ENCODE measurements at places on chromosomes 6 and 20. TPM values are rescaled to one million over a fixed set of nuclear protein-coding genes. Genes with fewer than 3 reads are reported as not detected.

The HLA-G gene
- total RNA-seq = not detected

The RAD21L1 gene
- not detected for total RNA-seq

The EYS gene
- total RNA-seq = 0.41 TPM

The CCN6 gene
- not detected for total RNA-seq

The HFE gene
- total RNA-seq = 6.7 TPM

The SH3BGRL2 gene
- total RNA-seq = 54.7 TPM

The IPCEF1 gene
- 0.37 TPM for total RNA-seq

DNA sequence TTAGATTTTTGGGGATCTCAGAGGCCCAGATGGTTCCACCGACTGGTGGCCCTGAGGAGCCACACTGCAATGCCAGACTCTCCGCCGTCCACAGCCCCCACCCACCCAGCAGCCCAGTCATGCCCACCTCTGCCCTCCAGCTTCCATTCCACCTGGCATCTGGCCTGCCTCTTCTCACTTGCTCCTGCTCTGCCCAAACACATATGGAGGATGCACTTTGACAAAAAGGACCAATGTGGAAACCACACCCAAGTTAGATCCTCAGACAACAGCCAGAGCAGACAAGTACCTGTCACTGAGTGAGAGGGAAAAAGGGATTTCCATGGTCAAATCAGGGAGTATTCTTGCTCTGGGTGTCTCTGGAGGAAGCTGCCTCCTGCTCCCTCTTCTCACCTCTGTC is 120.6 kb upstream of the NXT1 start:
- DNase-seq = no peak
- H3K27ac ChIP-seq = no peak overlapping the region
- H3K27me3 ChIP-seq = no peaks in the 10 kb centered on the region
- H3K4me1 ChIP-seq = no peaks in the 10 kb centered on the region

DNA sequence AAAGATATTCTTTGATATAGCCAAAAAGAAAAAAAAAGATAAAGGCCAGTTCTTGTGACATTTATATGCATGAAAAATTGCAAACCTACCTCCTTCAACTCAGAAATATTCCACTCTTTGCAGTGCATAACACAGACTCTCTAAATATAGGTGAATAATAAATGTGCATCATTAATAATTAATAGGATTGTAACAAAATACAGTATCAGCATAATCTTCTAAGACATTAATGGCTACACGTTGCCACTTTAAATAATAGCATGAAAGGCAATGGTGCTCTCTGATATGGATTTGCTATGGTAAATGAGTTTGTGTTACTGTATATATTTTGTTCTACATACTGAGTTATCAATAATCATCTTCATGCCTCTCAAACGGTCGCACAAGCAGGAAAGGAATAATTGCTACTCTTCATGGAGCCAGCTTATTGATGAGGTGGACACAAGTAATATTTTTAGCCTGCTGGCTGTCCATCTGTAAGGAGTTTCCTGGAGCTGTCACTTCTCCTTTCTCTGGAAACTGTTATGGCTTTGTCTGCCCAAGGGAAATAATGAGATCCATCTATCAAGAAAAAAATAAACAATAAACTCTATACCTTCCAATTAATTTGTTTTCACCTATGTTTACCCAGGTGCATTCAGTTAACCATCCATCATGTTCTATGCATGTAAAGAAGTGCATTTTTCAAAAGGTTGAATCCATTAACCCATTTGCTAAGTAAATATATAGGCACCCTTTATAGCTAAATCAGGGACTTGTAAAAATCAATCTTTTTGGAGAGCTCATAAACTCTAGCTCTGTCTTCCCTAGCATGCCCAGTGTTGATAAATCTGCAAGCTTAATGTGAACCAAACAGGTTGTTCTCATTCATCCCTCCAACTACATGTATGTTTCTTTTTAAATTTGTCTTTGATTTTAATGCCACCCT is 253.0 kb downstream of the NKAIN2 start:
- no peak for DNase-seq
- no peak overlapping the region for H3K4me3 ChIP-seq
- no peaks in the 10 kb centered on the region for H3K27me3 ChIP-seq
- no peaks in the 10 kb centered on the region for H3K36me3 ChIP-seq
- H3K27ac ChIP-seq = no peak overlapping the region

- no peak for DNase-seq
- no peaks in the 10 kb centered on the region for H3K36me3 ChIP-seq
- H3K27me3 ChIP-seq = no peaks in the 10 kb centered on the region
- H3K27ac ChIP-seq = no peak overlapping the region
These were observed 361.3 kb downstream of the CD109 start for GRCh38 chr6:74057326-74057725.

DNA sequence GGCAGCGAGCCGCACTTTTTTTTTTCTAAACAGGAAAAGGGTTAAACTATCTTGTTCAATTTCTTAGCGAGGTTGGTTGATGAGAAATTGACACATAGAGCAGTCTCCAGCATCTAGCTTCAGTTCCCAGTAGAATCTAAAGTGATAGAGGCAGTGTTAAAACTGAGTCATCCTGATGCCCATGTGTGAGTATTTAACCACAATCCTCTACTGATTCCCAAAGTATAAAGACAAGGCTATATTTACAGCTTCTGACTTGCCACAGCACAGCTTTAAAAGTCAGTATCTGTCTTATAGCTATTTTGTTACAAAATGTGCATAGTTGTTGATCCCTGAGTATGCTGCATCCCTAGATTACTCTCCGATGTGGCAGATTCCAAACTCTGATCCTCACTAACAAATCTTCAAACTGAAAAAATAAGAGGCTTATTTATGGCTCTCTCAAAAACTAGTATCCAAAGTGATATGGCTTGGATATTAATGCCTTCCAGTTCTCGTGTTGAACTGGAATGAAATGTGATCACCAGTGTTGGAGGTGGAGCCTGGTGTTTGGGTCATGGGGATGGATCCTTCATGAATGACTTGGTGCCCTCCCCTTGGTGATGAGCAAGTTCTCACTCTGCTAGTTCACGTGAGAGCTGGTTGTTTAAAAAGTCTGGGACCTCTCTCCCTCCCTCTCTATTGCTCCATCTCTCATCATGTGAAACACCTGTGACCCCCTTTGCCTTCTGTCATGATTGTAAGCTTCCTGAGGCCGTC is 13.1 kb upstream of the POPDC3 start:
- H3K4me1 ChIP-seq = no peaks in the 10 kb centered on the region
- no peak for DNase-seq
- H3K27ac ChIP-seq = no peak overlapping the region
- no peaks in the 10 kb centered on the region for H3K36me3 ChIP-seq
- no peaks in the 10 kb centered on the region for H3K27me3 ChIP-seq

- no peaks in the 10 kb centered on the region for H3K4me1 ChIP-seq
- H3K4me3 ChIP-seq = no peak overlapping the region
- H3K36me3 ChIP-seq = no peaks in the 10 kb centered on the region
- no peak for DNase-seq
These were observed 49.7 kb upstream of the BTN3A2 start for GRCh38 chr6:26315274-26315673.

- H3K4me3 ChIP-seq = no peak overlapping the region
- DNase-seq = no peak
- H3K27me3 ChIP-seq = no peaks in the 10 kb centered on the region
- H3K36me3 ChIP-seq = peaks cover 9% of the 10 kb centered on the region
- peaks cover 34% of the 10 kb centered on the region for H3K4me1 ChIP-seq
- H3K27ac ChIP-seq = no peak overlapping the region
These were observed 4.0 kb upstream of the DHX16 start for GRCh38 chr6:30676660-30677285.

DNA sequence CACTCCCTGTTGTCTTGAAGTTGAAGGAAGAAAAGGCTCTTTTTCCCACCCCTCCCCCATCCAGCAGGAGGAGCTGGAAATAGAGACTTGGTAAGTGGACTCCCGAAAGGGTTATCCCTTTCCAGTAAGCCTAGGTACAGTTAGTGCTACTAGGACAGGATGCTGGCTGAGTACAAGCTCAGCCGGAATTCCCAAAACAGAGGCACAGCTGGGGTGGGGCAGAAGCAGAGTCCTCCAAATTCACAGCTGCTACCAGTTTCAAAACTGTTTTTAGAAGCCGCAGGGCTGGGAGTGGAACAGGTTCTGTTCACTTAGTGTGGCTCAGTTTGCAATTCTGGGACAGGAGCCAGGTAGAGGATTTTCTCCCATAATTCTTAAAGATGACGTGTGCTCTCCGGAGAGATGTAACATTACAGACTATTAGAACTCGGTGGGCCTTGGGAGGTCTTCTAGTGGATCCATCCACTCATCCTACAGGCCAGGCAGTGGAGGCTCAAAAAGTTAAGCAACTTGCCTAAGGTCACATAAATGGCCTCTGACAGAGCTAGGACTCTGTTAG is 19.0 kb upstream of the UTRN start:
- peaks cover 17% of the 10 kb centered on the region for H3K4me1 ChIP-seq
- peak; percentile 11 for DNase-seq
- peak overlapping the region; percentile 49 for H3K27ac ChIP-seq
- no peaks in the 10 kb centered on the region for H3K27me3 ChIP-seq

DNA sequence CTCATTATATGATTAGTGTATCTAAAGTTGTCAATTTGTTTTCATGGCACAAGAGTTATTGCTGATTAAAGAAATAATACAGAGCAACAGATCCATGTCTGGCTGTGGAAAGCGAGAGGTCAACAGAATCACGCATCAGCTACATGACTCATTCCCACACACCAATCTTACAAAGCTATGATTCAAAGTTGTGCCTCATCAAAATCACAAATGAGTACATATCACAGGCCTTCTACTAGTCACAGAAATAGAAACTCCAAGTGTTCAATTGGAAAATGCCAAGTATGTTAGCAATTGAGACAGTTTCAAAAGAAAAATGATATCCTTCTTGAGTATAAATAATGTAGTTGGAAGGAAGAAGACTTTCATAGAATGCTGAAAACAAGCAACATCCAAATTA is 57.8 kb upstream of the NKAIN2 start:
- no peak overlapping the region for H3K27ac ChIP-seq
- DNase-seq = no peak
- H3K27me3 ChIP-seq = no peaks in the 10 kb centered on the region
- H3K4me3 ChIP-seq = no peak overlapping the region

GRCh38 chr6:125294036-125294435 is 7.7 kb downstream of the HDDC2 start:
- H3K27me3 ChIP-seq = no peaks in the 10 kb centered on the region
- H3K4me1 ChIP-seq = no peaks in the 10 kb centered on the region
- peaks cover 17% of the 10 kb centered on the region for H3K36me3 ChIP-seq
- no peak overlapping the region for H3K4me3 ChIP-seq

GRCh38 chr20:53866794-53867740 is 203.3 kb downstream of the BCAS1 start:
- peaks cover 64% of the 10 kb centered on the region for H3K4me1 ChIP-seq
- no peaks in the 10 kb centered on the region for H3K27me3 ChIP-seq

DNA sequence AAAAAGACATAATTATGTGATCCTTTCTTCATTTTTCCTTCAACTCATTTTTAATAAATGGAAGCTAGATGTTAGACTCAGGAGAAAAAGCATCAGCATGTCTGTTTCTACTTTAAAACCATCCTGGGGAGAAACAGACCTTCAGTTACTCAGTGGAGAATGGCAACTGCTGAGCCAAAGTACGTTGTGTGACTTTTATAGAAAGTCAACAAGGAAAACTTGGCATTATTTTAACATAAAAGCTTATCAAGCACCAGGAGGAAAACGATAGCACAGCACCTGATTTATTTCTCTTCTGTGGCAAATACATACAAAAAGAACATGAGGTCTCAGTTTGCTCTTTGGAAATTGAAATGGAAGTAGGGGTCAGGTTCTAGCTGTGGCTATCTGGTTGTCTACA is 115.3 kb upstream of the RIPOR2 start:
- peaks cover 6% of the 10 kb centered on the region for H3K4me1 ChIP-seq
- no peak for DNase-seq
- no peaks in the 10 kb centered on the region for H3K27me3 ChIP-seq
- peak overlapping the region; percentile 52 for H3K27ac ChIP-seq

DNA sequence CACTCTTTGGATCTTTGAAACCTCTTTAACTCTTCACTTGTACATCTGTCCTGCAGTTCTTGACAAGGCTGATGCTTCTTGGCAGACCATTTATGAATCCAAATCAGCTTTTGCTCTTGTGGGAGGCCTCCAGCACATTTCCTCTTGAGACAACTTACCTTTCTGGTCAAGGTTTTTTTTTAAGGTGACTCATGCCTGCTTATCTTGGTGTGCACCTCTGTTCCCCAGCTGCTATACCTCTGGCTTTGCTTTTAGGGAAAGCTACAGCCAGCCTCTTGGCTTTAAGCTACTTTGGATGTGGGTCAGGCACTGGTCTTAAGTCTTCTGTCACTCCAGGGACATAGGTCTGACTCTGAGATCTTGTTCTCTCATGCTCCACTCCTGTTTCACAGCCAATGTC is 106.5 kb downstream of the PHF3 start:
- no peak overlapping the region for H3K27ac ChIP-seq
- H3K4me3 ChIP-seq = no peak overlapping the region

GRCh38 chr6:150297327-150298029 is 71.3 kb upstream of the IYD start:
- no peak overlapping the region for H3K4me3 ChIP-seq
- H3K27ac ChIP-seq = no peak overlapping the region
- no peaks in the 10 kb centered on the region for H3K36me3 ChIP-seq
- peak; percentile 35 for DNase-seq

- H3K27me3 ChIP-seq = no peaks in the 10 kb centered on the region
- H3K4me3 ChIP-seq = no peak overlapping the region
- no peak for DNase-seq
These were observed 33.4 kb downstream of the LRRC1 start for GRCh38 chr6:53828215-53828614.

GRCh38 chr6:139852488-139853140 is 478.2 kb upstream of the CITED2 start:
- no peaks in the 10 kb centered on the region for H3K27me3 ChIP-seq
- H3K4me1 ChIP-seq = peaks cover 53% of the 10 kb centered on the region
- no peak overlapping the region for H3K4me3 ChIP-seq
- H3K36me3 ChIP-seq = no peaks in the 10 kb centered on the region

- no peak overlapping the region for H3K4me3 ChIP-seq
- no peaks in the 10 kb centered on the region for H3K36me3 ChIP-seq
- H3K27ac ChIP-seq = no peak overlapping the region
- no peak for DNase-seq
These were observed 78.0 kb downstream of the EDN3 start for GRCh38 chr20:59378396-59378795.

- DNase-seq = no peak
- no peaks in the 10 kb centered on the region for H3K4me1 ChIP-seq
- no peak overlapping the region for H3K27ac ChIP-seq
- no peaks in the 10 kb centered on the region for H3K27me3 ChIP-seq
These were observed 153.6 kb downstream of the MTHFD1L start for GRCh38 chr6:151018911-151019782.

GRCh38 chr6:127391094-127391953 is 47.9 kb upstream of the ECHDC1 start:
- no peaks in the 10 kb centered on the region for H3K27me3 ChIP-seq
- H3K4me3 ChIP-seq = no peak overlapping the region
- peak overlapping the region; percentile 31 for H3K27ac ChIP-seq
- no peaks in the 10 kb centered on the region for H3K36me3 ChIP-seq
